ENCODE measurements at places on chromosomes 2 and 18. TPM values are rescaled to one million over a fixed set of nuclear protein-coding genes. Genes with fewer than 3 reads are reported as not detected.

C1QL2 gene
- not detected for total RNA-seq

UCN gene
- total RNA-seq: 1.2 TPM

CRYGD gene
- total RNA-seq: not detected

SLC11A1 gene
- total RNA-seq: 40.1 TPM

RPRM gene
- total RNA-seq: 0.23 TPM

CHST9 gene
- total RNA-seq: 0.06 TPM

SLC19A3 gene
- total RNA-seq: 2.8 TPM

NCOA1 gene
- 68.1 TPM for total RNA-seq

ITPRIPL1 gene
- total RNA-seq: 3.6 TPM

- H3K4me3 ChIP-seq: no peak overlapping the region
- H3K36me3 ChIP-seq: no peaks in the 10 kb centered on the region
- no peaks in the 10 kb centered on the region for H3K4me1 ChIP-seq
- H3K27me3 ChIP-seq: no peaks in the 10 kb centered on the region
- H3K27ac ChIP-seq: no peak overlapping the region
Observed at GRCh38 chr2:229578052-229578846, 136.1 kb downstream of the DNER start.

DNA sequence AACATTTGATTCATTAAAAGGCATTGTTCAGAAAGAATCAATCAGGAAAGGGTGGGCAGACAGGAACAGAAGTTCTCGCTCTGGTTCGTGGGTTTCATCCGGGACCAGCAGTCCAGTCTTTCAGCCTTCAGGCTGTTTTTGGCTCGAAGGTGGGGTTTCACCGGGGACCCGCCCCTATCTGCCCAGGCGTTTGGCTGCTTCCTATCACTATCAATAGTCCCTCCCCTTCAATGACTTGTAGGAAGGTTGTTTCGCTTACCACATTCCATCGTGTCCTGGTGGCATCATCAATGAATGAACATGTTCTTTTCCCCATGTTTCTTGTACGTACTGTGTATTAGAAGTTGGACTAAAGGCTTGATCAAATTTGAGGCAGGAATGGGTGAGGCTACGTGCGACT, 130.3 kb downstream of the NEDD4L start:
- H3K4me1 ChIP-seq: no peaks in the 10 kb centered on the region
- H3K27me3 ChIP-seq: no peaks in the 10 kb centered on the region
- H3K27ac ChIP-seq: no peak overlapping the region
- no peaks in the 10 kb centered on the region for H3K36me3 ChIP-seq
- no peak overlapping the region for H3K4me3 ChIP-seq

- H3K27me3 ChIP-seq: no peaks in the 10 kb centered on the region
- H3K27ac ChIP-seq: no peak overlapping the region
- peak; percentile 57 for DNase-seq
- H3K4me1 ChIP-seq: no peaks in the 10 kb centered on the region
- no peaks in the 10 kb centered on the region for H3K36me3 ChIP-seq
Observed at GRCh38 chr2:105454801-105455485, 56.1 kb upstream of the FHL2 start.

DNA sequence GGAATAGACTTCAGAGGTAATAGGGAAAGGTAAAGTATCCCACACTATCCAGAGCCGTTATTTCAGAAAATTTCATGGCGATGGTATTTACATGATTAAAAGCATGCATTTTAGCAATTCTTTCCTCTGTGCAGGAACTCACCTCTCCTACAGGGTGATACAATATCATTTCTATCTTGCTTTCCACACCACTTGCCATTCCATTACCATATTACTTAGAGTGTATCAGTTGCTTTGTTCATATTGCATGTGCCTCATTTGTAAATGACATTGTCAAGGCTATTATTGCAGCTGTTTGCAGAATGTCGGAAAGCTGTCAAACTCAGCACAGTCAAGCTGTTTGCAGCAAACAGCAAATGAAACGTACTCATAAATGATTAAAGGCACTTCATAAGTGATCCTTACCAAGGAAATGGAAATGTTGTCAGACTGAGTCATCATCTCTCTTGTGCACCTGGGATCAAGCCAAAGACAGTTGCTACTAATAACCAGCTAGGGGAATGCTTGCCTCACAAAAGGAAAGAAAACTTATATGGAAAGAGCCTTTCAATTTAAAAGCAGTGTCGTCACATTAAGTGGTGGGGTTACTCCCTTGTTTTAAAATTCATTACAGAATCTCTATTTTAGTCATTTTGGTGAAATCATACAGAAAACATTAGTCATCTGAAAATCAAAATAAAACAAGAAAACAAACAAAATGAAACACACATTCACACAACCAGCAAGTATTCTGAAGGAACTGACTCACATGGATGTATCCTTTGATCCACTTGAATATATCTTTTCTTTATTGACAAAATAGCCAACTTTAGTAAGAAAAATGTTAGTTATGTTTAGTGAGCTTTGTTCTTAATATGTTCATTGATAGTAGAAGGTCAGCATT, 1064.1 kb upstream of the CNTNAP5 start:
- no peaks in the 10 kb centered on the region for H3K4me1 ChIP-seq
- no peak overlapping the region for H3K4me3 ChIP-seq
- no peak overlapping the region for H3K27ac ChIP-seq
- H3K27me3 ChIP-seq: no peaks in the 10 kb centered on the region
- no peaks in the 10 kb centered on the region for H3K36me3 ChIP-seq

DNA sequence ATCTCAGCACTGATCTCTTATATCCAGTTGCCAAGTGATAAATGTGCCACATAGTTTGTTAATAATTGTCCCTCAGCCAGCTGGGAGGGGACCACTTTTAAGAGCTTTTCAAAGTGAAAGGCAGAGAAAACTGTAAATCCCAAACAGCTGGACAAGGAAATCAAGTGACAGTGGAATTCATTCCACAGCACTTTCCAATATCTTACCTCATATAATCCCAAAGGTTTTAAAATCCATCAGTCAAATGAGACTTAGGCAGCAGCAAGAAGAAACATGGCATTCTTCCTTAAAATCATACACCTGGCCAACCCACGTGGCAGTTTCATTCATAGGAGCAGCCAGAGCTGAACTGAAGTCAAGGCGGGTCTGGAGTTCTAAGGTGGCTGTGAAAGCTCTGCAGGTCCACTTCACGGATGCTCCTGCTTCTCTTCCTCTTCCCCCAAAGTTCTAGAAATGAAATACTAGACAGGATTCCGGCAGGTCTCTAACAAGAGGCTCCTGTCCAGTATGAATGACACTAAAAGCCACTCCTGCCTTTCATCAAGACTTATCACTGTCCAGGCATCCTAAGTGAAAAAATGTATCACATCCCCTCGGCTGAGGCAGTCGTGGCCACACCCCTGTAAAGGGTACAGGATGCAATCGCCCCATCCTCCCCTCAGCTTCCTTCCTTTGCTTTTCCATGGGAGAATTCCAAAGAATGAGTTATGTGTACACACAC, 190.4 kb upstream of the STK17B start:
- H3K4me1 ChIP-seq: no peaks in the 10 kb centered on the region
- H3K36me3 ChIP-seq: no peaks in the 10 kb centered on the region
- no peak for DNase-seq
- no peak overlapping the region for H3K27ac ChIP-seq
- no peak overlapping the region for H3K4me3 ChIP-seq
- no peaks in the 10 kb centered on the region for H3K27me3 ChIP-seq

DNA sequence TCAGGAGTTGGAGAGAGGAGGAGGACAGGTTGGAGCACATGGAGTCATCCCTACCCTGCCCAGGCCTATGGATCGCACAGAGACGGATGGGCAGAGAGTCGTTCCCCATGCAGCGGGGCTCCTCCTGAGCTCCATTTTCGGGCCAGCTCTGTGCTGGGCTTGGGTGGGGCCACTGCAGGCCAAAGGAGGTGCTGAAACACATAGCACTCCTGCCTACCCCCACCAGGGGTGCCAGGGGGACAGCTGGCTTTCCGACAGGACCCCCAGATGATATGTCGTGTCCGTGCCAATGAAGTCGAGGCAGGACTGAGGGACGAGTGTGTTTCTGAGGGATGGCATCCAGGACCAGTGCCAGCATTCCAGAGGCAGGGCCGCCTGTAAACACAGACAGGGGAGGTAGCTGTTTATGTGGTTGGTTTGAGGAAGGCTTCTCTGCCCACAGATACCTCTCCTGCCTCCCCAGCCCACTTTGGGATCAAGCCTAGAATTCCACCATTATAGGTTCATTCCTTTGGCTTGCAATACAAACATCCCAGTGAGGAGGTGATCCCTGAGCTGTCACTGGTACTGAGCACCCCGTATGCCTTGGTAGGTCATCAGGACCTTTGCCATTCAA, 116.6 kb downstream of the GLI2 start:
- H3K36me3 ChIP-seq: no peaks in the 10 kb centered on the region
- H3K27ac ChIP-seq: no peak overlapping the region
- H3K4me3 ChIP-seq: no peak overlapping the region

DNA sequence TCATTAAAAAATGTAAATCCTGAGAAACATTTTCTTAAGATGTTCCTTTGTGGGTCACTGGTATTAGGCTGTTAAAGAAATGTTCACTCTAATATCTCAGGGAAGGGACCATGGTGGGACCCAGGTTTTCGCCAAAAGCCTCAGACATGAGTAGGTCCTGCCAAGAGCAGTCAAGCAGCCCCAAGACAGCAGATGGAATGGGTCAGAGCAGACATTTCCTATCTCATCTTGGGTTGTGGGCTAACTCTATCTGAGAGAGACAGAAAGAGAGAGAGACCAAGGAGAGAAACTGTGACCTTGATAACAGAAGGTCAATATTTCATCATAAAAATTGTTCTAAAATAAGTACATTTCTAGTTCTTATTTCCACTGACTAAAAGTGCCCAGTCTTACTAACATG, 661.7 kb downstream of the TSN start:
- no peak overlapping the region for H3K27ac ChIP-seq
- DNase-seq: no peak
- H3K27me3 ChIP-seq: no peaks in the 10 kb centered on the region

DNA sequence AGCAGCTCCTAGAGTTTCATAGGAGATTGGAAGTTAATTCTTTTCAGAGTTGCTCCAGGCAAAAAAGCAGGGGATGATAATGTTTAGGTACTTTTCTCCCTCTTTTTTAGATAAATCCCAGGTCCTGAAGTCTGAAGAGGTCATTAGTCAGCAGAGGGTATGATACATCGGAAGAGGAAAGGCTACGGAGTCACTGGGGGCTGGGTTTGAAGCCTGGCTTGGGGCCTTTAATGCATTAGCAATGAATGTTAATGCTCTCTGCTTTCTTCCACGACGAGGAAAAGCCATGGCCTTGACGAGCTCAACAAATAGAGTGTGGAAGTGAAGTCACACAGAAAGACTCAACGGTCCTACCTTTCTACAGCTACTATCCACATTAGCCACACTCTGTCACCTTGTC, 235.1 kb downstream of the NCKAP5 start:
- H3K36me3 ChIP-seq: no peaks in the 10 kb centered on the region
- no peak for DNase-seq
- no peak overlapping the region for H3K4me3 ChIP-seq

DNA sequence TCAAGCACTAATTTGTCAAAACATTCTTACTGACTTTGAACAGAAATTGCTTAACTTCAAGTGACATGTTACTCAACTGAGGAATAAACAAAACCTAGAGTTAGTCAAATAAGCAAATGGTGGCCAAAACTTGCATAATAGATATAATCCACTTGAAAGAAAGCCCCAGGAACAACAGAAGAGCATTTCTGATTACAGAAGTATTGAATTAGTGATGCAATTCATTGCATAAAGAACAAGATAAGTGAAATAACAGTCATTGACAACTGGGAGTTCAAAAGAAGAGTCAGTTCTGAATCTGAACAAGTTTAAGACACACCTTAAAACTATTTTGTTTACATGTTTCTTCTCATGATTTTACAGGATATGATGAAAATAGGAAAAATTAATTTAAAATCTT, 30.8 kb downstream of the COBLL1 start:
- no peak overlapping the region for H3K27ac ChIP-seq
- no peak overlapping the region for H3K4me3 ChIP-seq
- no peaks in the 10 kb centered on the region for H3K4me1 ChIP-seq

DNA sequence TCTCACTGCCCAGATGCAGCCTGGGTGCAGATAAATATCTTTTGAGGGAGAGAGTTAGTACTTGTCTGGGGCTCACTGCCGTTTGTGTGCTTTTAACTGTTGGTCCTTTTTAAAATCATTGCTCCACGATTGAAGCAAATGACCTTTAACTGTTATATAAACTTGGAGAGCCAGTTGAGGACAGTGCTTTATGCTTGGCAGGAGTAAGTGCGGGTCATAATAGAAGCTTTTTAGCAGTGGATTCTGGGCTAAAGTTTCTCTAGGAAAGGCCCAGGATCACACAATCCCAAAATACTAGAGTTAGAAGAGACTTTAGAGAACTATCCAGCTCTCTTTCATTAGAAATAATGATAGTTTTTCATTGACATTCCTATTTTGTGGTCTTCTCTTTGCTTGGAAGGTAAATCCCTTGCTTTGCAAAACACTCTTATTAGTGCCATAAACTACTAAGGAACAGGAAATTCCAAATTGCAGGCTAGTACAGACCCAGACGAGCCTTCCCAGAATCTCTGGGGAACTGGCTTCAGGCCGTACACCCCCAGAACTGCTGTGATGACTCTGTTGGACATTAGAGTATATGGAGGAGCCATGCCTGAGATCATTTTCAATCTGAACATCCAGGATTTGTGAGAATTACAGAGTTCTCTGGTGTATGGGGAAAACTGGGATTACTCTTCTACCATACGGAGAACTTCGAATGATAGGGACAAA, 19.1 kb downstream of the LIMS1 start:
- no peak overlapping the region for H3K4me3 ChIP-seq
- no peaks in the 10 kb centered on the region for H3K36me3 ChIP-seq
- no peak for DNase-seq
- peaks cover 7% of the 10 kb centered on the region for H3K4me1 ChIP-seq
- no peak overlapping the region for H3K27ac ChIP-seq
